ENCODE measurements at places on chromosomes 7 and 10.
A peak's percentile ranks its signal among the peaks of the same experiment; 100 is the strongest.

- no peak for DNase-seq
These were observed 157.0 kb downstream of the TPST1 start for GRCh38 chr7:66362136-66362535.

DNA sequence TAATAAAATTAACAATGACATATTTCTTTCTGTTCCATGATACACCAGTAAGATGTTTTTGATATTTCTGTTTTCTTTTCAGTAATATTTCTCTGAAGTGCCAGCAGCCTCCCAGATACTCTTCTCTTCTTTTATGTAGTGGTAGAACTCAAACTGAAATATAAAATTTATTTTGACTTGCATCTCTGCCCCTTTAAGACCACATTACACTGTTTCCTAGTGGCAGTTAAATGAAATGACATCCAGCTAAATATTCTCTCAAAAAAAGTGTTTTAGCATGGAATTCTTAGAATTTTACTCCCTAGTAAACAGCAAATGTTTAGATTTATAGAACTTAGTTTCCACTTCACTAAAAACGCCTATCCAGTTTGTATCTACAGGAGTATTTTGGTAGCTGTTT lies 237.2 kb upstream of the MTPN start:
- DNase-seq, result no peak

GRCh38 chr10:14536241-14537213 lies 205.8 kb upstream of the FRMD4A start:
- DNase-seq, result no peak

DNA sequence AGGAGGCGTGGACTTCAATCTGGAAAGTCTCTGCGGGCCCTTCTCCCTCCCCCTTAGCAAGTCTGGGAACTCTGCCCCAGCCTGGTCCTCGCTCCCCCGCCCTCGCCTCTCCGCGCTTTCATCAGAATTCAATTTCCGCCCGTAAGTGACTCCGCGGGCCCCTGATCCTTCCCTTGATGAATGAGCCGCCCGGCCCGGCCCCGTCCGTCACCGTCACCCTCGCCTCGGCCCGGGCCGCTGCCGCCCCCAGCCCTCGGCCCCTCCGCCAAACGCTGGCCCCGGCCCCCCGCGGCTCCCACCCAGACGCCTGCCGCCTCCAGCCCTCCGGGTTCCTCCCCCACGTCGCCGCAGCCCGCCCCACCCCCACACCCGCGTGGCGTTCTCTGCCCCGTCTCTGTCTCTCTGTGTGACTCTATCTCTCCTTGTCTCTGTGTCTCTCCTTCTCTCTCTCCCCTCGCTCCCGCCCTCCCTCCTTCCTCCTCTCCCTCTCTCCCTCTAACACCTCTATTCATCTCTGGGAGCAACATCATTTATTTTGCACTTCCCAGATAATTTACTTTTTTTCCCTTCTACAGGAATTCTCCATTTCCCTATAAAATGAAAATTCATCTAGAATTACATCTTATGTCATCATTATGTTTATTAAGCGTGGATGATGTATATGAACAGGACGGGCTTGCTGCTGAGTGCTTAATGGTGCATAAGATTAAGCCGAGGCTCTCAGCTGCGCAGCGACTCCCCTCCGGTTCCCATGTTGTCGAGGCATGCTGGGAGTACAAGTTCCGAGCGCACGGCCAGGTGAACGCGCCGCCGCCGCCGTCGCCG lies 91.2 kb upstream of the PAX2 start:
- peak; percentile 76 for DNase-seq

DNA sequence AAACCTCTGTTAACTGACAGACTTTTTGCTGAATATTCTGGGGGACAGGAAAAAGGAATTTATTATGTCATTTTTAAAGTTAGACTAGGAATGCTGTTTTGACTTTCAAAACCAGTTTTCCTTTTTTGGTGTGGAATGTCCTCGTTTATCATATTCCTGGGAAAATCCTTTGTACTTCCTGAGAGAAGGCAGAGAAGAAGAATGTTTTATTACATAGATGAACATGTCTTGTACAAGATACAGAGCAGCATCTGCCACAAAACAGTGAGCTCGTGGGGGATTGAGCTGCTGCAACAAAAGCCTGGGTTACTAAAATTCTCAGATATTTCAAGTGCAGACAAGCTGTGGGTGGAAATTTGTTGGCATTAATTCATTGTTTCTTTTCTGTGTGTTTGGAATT lies 20.2 kb downstream of the MCU start:
- no peak for DNase-seq

Measured in right renal cortex interstitium (tissue), 3 donors.